ENCODE measurements at places on chromosomes 3 and 15.

DNA sequence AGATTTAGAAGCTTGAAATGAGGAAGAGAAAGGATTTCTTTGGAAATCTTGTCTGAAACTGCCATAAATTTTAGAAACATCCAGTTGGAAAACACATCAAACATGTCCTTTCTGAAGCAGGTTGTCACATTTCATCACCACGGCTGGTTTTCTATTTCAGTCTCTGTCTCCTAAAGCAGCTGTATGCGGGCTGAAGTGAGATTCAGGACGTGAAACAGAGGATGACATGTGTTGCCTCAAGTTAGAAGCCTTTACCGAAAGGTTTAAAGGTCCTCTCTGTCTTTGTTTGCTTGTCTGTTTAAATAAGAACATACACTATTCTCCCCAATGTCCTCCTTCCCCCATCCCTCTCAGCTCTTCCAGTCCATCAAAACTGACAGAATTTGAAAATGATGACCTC lies 141.9 kb downstream of the SQOR start:
- no peak for DNase-seq

GRCh38 chr3:78154521-78155186 lies 1114.8 kb downstream of the ROBO2 start:
- no peak for DNase-seq

DNA sequence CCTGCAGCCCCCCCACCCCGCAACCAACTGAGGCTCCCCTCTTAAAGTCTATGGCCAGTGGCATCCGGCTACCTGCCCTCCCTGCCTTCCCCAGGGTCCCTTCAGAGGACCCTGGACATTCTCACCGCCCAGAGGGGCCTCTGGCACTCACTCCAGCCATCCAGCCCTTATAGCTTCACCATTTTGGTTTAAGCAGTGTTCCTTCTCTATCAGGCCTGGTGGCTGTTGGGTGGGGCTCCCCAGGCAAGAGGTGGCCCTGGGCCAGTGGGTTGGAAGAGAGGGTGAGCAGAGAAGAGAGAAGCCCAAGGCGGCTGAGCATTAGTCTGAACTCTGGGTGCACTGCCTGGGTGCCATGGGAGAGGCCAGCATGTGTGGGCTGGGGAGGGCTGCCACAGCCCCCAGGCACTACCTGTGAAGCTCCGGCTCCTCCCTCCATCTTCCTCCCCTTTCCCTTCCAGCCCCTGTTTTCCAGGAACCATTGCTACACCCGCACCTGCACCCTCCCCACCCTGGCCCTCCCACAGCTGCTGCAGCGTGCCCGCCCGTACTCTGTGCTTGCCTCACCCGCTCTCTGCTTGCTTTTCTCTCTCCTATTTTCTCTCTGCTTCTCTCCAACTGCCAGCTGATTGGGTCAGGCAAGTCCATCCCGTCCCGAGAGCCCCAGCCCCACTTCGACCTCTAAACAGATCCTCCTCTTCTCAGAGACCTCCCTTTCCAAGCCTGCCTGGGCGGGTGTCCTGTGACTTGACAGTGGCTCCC lies 168.2 kb downstream of the TBC1D2B start:
- no peak for DNase-seq

DNA sequence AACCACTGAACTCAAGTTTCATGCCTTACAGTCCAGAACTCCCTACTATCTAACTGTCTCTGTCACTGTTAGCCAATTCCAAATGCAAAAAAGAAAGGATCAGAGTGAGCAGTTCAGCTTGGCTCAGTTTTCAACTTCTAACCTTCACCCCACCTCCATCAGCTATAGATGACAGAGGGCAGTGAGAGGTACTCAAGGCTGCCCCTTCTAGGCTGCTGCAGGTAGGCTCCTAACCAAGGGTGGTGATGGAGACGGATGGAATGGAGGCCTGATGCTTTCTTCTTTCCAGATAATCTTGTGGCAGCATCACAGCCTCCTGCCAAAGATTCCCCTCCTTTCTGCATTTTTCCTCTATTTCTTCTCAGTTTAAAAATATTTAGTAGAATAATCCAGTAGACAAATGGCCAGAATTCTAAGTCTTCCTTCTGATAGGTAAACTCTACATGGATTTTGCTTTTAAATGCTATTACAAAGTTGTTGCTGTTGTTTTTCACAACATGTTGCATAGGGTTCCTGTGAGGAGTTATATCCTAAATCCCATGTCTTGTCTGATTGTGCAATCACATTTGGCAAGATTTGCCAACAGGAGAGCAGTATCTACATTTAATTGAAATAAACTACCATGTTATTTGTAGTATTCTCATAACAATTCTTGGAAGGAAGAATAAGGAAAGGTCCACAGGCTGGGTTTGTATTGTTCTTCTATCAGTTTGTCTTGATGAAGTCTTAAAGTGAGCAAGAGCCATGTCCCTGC lies 301.6 kb upstream of the TRIM42 start:
- DNase-seq = no peak

DNA sequence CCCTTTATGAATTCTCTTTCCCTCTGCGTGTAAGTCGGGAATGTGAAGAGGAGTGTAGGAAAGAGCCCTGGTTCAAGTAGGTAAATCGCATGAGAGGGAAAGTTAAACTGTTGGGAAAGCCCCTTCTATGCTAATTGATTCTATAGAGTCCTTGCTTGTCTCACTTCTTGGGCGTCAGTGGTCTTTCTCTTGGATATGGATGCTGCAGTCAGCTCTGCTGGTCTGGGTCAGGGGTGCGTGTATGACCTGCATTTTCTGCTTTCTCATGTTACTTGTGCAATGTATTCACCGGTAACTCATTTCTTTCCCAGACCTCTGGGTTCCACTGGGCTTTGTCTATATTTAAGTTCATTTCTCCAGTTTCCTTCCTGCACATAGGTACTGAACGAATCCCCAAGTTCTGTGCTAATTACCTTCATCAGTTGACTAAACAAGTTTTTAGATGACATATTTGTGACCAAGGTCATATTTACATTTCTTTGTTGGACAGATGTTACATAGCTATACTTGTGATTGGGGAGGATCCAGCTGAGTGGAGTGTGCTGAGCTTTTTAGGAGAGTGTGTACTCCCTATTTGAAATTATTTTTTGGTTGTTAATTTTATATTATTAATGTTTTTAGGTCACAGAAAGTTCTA lies 1.4 kb downstream of the SETD5 start:
- DNase-seq = no peak

DNA sequence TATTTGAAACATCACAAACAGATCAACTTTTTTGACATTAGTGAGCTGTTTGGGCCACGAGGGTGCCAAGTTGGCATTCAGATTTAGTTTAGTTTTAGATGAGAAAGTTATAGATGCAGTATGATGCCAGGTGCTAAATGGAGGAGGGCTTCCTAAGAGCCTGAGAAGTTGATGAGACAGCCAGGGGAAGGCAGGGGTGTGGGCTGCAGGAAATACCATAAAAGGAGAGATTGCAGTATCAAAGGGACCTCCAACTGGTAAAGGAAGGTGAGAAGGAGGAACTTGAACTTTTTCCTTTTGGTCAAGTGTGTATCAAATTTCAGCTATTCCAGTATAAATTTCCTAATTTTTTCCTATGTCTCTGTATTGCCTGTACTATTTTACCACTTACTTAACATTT lies 2.0 kb upstream of the TNIK start:
- DNase-seq = no peak

DNA sequence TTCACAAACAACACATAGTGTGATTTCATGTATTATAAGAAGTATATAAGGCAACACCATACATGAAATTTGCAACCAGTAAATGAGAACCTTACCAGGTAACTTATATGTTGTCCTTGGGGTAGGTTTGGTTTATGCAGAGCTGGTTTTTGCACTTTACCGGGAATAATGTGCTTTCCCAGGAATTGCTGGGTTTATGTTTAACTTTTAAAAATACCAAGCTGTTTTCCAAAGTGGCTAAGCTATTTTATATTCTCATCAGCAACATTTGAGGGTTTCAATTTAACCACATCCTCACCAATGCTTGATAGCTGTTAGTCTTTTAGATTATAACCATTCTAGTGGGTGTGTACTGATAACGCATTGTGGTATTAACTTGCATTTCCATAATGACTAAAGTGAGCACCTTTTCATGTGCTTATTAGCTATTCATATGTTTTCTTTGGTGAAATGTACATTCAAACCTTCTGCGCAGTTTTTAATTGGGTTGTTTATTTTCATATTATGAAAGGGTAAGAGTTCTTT lies 71.6 kb downstream of the KY start:
- no peak for DNase-seq

Data from cortex of kidney (tissue), 1 donor.